NCI-H526 treated with DMSO at 0.1 percent for 48 hours (cell line): ENCODE measurements at places on chromosomes 7 and 10.

DNA sequence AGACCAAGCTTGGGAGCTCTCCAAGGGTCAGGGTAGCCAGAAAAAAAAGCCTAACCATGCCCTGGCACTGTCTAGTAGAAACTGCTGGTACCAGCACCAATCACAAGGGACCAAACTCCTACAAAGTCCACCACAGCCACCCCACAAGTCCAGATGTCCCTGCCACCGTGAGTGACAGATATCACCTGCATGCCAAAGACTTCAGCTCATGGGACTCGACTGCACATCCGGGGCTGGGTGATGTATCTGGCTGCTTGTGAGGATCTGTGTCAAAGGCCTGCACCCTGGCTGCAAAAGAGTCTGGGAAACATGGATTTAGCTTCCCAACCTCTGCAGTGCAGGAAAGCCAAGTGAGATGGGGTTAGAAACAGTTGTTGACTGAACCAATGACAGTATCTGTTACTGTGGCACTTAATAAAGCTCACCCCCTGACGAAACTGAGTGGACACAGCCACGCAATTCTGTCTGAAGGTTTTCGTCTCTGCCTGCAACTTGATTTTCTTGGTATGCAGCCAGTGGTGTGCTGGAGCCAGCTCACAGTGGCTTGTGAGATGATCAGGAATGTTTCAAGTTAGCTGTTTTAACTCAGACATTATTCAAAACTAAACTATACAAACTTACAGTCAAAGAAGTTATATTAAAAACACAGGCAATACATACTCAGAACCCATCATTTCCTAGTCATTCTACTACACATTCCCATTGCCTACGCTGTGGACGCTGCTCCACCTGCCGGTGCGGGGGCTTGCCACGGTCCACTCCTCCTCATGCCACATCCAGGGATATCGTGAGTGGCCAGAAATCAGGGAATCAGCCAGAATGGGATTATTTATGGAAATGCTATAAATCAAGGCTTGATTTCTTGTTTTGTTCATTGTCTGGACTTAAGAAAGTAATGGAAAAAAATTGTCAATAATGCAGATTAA, 9.2 kb downstream of the ZNF488 start:
- no peak for DNase-seq

DNA sequence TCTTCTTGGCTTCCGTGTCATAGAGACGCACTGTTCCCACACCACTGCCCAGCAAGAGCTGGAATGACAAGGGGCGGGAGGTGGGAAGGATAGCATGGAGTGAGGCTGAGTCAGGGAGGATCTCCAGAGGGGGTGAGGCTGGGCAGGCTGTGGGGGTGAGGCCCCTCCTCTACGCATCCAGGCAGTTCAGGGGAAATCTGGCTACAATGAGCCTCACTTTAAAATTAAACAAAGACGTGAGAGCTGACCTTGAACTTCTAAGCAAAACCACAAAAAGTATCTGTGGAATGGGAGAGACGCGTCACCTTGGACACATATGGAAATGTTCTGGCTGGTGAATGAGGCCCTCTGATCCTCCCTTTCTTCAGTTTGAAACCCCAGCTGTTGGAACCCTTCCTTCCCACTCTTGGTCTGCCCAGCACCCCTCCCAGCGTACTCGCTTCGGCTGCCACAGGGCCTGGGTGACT, 17.7 kb downstream of the WDR91 start:
- DNase-seq = no peak

DNA sequence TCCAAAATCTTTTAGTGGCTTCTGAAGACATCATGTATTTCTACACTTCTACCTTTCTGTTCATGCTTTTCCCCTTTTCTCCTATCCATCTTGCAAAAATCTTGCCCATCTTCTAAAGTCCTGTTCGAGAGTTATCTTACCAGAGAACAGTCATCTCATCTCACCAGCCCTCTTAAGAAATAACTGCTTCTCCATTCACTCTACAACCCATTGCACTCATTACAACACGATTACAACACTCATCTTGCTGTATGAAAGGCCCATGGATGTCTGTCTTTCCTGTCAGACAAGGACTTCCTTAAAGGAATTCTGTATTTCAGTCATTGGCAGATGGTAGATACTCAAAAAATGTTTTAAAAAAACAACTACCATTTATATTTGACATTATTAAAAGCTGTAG, 30.8 kb downstream of the ZNF438 start:
- no peak for DNase-seq

- DNase-seq = no peak
Observed at GRCh38 chr7:146116521-146117222, at the start of gene CNTNAP2. TSS of gene CNTNAP2 (plus strand) at chr7:146116801. CDS start at chr7:146116877, 76 bp downstream.

GRCh38 chr10:110017052-110017451, 9.3 kb downstream of the ADD3 start:
- DNase-seq = no peak

GRCh38 chr10:77913090-77913489, 13.5 kb downstream of the DLG5 start:
- DNase-seq = no peak

GRCh38 chr7:52635021-52635420, 400.4 kb upstream of the POM121L12 start:
- no peak for DNase-seq

GRCh38 chr7:13982940-13983677, 6.4 kb downstream of the ETV1 start:
- DNase-seq = no peak

DNA sequence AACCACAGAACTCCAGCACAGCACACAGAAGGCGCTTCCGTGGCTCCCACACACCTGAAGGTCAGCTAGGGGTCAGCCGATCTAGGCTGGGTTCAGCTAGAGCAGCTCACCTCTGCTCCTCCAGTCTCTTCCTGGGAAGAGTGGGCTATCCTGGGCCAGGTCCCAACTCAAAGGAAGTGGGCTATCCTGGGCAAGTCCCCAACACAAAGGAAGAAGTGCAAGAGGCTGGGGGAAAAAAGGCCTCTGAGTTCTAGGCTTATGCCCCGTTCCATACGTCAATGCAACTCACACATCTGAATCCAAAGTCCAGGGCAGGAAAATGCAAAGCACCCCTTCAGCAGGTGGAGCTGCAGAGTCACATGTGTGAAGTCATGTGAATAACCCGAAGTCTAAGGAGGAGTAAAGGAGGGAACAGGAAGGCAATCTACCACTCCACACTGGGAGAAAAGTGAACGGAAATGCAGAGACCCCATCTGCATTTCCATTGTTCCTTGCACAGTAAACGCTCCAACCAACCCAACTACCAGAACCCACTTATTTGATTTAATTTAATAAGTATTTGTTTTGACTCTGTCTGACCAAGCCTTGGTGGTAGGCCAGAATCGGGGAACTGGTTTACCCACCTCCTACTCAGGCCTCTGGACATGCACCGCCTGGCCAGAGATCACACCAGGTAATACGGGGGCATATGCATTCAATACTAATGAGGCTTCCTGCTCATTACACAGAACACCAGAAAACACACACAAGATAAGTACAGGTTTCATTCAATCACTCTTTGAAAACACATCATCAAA, 95.5 kb upstream of the RNF32 start:
- no peak for DNase-seq

DNA sequence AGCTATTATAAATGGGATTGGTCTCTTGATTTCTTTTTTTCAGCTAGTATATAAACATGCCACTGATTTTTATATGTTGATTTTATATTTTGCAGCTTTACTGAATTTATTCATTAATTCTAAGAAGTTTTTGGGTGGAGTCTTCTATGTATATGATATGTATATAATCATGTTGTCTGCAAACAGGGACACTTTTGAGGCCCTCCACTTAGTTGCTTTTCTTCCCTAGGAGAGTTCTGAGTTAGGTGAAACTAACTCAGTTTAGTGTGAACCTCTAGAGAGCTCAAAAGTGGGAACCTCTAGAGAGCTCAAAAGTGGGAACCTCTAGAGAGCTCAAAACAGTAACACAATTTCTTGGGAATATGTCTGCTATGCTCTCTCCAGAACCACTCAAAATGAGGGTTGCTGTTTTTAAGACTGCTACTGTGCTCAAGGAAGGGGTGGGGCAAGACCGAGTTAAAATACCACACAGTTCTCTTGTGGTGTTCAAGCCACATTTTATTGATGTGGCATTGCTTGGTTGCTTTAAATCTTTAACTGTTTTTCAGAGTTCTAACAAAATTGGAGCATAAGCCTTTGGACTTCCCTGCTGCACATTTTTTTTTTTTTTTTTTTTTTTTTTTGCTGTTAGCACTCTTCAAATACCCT, 13.2 kb downstream of the CCDC7 start:
- DNase-seq = no peak

GRCh38 chr7:69882269-69882668, 284.0 kb downstream of the AUTS2 start:
- no peak for DNase-seq
